ENCODE measurements at places on chromosomes 3 and 15.

DNA sequence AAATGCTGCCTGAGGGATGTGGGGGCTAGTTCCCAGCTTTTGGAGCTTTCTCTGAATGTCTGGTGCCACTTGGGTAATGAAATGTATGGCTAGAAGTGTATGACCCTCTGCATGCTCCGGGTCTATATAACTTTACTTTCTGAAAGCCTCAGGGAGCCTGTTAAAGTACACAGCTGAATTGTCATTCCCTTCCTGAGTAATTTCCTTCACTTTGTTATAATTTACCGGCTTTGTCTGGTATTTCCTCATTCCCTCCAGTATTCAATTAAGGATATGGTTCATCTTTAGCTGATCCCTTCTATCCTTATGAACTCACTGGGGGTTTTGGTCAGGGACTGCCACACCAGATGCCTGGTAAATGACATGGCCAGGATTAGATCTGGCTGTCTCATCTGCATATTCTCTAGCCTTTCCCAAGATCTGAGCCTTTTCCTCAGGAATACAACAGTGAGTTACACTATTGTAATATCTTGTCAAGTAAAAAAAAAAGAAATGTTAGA is 620.3 kb downstream of the ZPLD1 start:
- no peak for DNase-seq

DNA sequence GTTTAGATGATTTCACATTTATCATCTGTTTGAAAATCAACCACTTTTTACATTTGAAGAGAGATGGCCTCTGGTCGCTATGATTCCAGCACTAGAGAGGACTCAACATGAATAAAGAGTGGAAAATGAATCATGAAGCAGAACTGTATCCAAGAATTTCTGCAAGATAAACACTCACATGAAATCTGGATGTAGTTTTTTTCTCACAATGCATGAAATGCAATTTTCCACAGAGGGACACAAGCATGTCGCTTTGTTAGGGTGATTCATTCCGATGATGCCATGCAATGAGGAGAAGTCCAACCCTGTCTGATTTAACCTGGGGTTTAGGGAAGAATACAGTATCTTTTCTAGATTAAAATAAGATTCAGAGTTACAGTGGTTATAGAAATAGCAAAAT is 50.4 kb upstream of the ADCY5 start:
- DNase-seq, result no peak

DNA sequence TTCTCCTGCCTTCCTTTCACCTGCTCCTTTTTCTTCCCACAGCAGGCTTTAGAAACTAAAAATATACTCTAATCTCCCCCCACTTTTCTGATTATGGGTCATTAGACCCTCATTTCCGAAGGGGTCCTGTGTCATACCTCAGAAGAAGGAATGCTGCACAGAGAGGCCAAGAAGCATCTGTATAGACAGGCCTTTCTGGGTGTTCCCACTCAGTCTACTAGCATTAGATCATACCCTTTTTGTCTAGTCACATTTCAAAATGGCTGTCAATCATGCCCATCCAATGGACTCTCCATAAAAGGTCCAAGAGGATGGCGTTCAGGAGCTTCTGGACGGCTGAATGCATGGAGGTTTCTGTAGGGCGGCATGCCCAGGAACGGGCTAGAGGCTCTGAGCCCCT is 192.2 kb downstream of the SUCLG2 start:
- no peak for DNase-seq

GRCh38 chr15:55420171-55420866 is 12.0 kb downstream of the PIERCE2 start:
- no peak for DNase-seq

DNA sequence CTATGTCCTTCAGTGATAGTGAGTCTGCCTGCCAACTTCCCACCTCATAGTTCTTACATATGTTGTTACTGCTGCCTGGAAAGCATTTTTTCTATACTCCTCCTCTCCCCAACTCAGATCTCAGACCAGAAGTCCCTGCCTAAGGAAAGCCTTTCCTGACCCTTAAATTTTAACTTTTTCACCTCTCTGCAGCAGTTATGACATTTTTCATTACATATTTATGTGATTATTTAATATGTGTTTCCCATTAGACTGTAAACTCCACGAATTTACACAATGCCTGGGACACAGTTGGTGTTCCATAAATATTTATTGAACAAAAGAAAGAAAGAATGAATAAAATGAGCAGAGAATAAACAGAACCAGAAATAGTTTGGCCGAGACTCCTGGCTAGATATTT is 125.5 kb downstream of the MITF start:
- no peak for DNase-seq

GRCh38 chr3:129857899-129858298 is 35.6 kb downstream of the TMCC1 start:
- no peak for DNase-seq

- no peak for DNase-seq
Observed at GRCh38 chr3:30604558-30604957, 1.8 kb upstream of the TGFBR2 start.

- no peak for DNase-seq
Observed at GRCh38 chr3:14129296-14129695, 4.4 kb downstream of the TMEM43 start.

DNA sequence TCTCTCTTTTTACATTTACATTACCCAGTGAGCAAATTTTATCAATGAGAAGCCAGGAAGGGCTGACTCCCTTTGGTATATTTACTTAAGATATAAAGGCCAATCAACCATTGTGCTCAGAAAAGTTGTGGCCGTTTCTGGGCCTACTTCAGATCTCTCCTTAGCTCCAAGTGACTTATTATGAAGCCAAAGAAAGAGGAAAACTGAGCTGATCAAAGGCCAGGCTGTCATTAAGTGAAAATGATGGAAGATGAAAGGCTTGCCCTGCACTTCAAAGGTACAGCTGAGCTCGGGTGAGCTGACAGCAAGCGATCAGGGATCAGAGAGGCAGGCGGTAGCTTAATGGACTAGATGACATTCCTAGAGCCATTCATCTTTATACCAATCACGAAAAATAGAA is 24.8 kb downstream of the VGLL4 start:
- DNase-seq, result no peak

- no peak for DNase-seq
Observed at GRCh38 chr15:55402707-55403106, 5.5 kb downstream of the CCPG1 start.

DNA sequence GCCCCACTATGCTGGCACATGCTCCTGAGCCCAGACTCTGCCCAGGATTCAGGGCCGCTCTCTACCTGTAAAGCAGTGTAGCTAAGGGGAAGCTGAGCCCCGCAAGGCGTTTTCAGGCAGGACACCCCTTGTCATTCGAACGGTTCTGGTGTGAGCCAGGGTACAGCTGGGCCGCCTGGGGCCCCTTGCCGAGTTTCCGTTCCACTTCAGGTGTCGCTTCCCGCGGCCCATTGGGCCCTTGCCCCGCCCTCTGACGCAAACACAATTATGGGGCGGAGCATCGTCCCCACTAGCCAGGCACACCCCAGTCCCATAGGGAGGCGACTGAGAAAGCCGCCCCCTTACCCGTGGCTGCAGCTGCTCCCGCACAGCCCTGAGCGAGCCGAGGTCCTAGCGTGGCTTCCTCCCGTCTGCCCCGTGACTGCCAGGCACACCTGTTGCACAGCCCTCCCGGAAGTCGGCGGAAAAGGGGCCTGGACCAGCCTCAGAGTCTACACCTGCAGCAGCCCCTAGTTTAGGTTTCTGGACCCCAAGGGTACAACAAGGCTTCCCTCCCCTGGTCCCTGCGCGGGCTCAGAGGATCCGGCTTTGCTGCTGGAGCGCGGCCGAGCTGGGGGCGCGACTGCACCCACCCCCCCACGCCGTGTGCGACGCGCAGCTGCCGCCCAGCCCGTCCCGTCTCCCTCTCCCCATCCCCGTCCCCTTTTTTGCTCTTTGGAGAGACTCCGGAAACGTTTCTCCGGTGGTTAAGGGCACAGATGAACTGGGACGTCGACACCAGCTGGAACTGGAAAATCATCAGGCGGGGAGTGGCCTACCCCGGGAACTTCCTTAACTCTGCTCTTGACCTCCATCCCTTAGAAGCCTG is at the start of gene PLSCR2:
TSS of gene PLSCR2 (minus strand) at position 412 of the 868 bp plus-strand sequence. CDS start 9,657 bp downstream, outside the sequence.
- peak; percentile 13 for DNase-seq

DNA sequence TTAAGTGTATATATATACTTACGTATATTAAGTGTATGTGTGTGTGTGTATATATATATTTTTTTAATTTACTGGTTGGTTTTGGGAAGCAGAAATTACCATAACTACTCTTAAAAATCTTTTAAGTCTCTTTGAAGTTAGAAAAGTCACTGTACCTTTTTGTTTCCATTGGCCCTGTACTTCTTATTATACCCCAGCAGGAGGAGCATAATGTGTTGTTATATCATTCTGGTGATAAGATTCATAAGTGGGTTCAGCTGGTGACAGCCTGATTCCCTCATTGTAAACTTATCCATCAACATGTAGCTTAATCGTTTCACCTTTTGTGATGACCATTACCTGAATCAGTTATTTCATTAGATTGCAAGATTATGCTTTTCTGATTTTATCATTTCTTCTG is 30.8 kb downstream of the MLH1 start:
- DNase-seq, result no peak

DNA sequence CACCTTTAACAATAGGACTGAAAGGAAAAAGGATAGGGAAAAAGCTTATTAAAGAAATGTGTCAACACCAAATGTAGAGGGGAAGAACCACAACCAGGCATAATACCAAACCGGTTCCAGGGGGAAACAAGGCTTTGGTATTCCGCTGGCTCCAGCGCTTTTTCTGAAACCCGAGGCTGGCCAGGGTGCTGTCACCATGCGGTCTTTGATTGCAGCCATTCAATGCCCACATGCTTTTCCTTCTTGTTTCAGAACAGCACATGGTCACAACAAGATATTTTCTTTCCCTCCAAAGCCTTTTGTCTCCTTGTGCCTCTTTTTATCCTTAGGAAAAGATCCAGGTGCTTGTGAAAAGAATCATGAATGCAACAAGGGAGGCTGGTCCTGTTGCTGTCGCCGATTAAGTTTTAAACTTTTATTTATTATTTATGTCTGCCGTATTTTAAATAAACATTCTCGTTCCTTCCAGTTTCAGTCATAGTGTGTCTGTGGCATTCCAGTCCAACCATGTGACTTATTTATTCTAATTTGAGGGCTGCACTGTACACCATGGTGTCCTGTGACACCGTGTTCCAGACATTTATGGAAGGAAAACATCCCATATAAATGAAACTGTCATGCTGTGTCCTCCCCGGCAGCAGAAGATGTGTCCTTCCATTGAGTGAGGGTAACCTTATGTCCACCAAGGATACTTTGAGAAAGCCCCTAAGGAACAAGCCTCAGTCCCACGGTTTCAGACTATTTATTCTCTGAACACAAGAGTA is 41.1 kb downstream of the CCK start:
- no peak for DNase-seq

DNA sequence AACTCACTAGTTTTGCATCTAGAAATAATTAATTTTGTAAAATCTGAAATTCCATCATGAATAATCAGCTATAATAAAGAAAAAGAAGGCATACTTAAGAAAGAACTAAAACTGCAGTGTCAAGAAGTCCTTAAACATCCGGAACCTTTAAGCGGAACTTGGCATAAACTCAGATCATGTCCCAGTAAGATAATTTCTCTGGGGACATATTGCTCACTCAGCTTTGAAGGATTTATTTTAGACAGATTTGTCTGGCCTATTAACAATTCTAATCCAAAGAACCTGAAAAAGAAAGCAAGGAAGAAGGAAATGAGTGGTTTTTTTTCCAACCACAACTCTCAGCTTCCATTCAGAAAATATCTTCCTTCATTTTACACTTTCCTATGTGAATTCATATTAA is 850.3 kb downstream of the ROBO1 start:
- DNase-seq, result no peak

DNA sequence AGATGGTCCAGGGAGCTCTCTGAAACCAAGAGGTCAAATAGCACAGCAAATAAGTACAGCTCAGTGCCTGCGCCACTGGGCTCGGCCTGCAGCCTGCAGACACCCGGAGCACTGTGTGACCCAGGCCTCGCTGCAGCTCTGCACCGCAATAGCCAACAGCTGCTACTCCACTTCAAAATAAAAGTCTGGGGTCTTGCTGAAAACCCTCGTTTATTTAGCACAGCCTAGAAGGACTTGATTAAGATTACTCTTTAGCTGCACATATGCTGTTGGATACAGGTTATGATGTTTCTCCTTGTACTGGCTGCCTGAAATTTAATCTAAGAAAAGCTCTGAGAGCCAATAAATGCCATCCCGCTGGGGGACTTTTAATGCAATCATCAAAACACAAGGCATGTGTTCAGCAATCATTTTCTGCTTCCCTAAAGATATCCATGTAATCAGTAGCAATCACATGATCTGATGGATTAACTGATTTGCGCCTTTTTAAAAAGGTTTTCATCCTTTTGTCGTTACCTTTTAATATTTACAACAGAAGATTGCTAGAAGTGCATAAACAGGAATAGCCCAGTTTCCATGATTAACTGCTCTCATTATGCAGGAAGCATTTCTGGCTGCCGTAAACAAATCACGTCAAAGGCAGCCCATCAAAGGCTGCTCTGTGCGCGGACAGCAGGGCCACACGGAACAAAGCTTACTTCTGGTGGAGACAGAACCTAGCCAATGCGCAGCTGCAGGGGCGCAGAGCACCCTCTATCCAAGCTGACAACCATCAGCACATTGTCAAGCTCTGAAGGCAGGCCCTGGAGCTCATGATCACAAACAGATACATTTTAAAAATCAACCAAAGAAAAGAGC is 58.8 kb downstream of the CLASP2 start:
- DNase-seq, result no peak

GRCh38 chr15:67930720-67931119 is 90.9 kb upstream of the RNU6-1 start:
- DNase-seq, result no peak

GRCh38 chr3:56115199-56115598 is 353.1 kb downstream of the ERC2 start:
- no peak for DNase-seq

DNA sequence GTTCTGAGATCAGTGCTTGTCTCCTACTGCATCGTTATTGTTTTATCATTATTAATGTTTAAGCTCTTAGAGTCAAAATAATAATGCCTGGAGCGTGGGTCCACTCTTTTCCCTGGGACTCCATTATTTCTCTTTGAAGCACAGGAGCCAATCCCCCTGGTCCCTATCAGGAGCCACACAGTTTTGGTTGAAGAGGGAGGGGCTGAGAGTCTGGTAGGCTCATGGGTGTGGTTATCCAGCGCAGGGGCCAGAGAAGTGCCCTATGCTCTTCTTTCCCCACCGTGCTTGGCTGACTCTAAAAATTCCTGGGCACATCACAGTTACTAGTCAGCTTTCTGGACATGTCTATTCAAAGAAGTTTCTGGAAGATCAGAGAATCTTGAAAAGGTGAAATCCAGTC is 121.5 kb downstream of the DNAJB8 start:
- DNase-seq, result no peak

- DNase-seq, result no peak
Observed at GRCh38 chr3:78613421-78613879, 1154.3 kb downstream of the ROBO1 start.
